ENCODE measurements at places on chromosomes 7 and 10.

- DNase-seq = no peak
Measured at GRCh38 chr7:111992601-111993000, 213.6 kb downstream of the DOCK4 start.

- no peak for DNase-seq
Measured at GRCh38 chr7:10034843-10035556, 938.7 kb upstream of the PHF14 start.

GRCh38 chr10:43192884-43193283 lies 54.6 kb downstream of the CSGALNACT2 start:
- no peak for DNase-seq

DNA sequence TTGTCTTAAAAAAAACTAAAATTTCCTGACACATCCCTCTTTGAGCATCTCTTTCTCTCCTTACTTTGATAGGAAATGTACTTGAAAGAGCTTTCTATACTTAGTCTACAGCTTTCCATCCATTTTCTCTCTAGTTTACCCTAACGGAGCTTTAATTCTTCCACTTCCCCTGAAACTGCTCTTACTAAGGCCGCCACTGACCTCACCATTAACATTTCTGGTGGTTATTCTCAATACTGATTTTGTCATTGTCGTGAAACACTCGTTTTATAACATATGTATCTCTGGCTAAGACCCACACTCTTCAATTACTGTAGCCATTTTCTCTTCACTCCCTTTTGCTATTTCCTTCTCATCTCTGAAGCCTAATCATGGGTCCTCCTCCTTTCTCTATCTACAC lies 262.0 kb upstream of the FERD3L start:
- no peak for DNase-seq

GRCh38 chr10:83522456-83522855 lies 616.9 kb upstream of the GHITM start:
- no peak for DNase-seq

GRCh38 chr7:22864855-22865601 lies 42.4 kb upstream of the TOMM7 start:
- DNase-seq = no peak

GRCh38 chr7:45027774-45028114 lies 27.7 kb downstream of the CCM2 start:
- no peak for DNase-seq

DNA sequence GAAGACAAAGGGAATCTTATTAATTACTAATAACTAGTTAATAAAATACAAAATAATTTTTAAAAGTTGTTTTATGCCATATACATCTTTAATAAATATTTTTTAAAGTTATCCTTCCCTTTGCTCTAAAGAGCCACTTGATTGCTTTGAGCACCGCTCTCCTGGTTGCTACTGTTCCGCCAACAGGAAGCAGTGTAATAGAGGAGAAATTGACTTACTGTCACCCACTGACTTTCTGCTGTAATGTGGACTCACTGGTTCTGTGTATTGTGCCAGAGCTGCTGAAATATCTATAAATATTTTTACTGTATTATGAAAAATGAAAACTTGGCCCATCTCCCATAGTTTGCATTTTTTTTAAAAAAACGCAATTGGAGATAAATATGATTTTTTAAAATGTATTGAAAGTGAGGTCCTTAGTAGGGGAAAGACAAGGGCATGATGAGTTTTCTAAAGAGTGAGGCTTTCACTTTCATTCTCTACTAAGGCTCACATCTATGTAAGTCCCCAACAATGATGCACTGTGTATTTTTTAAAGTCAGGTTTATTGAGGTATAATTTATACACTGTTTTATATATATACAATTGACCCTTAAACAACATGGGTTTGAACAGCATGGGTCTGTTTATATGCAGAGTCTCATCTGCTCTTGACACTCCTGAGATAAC lies 100.5 kb downstream of the NPY start:
- no peak for DNase-seq

DNA sequence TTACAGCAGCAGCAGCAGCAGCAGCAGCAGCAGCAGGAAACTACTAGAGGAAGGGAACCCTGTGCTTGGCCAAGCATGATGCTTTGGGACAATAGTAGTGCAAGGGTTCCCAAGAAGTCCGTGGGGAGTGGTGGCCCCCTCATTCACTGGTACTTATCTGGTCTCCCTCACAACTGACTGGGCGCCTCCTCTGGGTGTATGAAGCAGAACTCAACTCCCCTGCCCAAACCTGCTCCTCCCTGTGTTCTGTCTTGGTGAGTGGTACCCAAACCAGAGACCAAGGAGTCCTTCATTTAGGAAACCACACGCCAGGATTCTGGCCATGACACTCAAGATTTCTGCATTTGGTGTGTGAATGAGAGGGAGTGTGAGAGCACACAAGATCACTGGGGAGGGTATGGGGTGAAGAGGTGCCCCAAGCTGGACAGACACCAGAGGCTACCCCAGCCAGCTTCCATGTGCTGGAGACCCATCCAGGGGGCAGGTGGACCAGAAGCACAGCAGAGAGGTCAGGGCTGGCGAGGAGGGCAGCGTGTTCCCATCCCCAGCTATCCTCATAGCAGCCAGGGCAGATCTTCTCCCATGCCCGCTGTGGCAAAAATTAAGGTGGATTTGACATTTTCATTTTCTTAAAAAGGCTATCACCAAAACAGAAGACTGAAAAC lies 10.6 kb upstream of the ZNF777 start:
- DNase-seq = no peak

GRCh38 chr7:145737617-145738016 lies 379.0 kb upstream of the CNTNAP2 start:
- DNase-seq = no peak

- DNase-seq = no peak
Measured at GRCh38 chr7:7812112-7812511, 93.7 kb upstream of the RPA3 start.

GRCh38 chr10:46042527-46042926 lies 3.5 kb downstream of the MSMB start:
- DNase-seq = no peak

DNA sequence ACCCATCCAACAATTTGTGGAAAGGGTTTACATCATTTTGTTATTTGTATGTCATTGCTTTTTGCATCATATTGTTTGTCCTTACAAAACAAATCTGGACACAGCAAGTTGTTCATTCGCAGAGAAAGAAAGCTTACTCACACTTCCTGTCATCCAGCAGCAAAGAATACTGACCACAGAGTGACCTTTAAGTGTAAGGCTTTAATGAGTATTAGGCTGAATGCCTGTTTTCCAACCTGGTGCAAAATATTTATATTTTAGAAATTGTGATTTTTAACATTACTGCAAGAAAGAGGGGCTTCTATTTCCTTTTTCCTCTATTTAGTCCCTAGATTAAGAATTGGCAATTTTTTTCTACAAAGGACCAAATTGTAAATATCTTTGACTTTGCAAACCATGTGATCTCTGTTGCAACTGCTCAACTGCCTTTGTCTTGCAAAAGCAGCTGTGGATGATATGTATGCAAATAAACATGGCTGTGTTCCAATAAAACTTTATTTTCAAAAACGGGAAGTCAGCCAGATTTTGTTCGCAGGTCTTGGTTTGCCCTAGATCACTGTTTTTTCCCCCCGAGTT lies 27.8 kb upstream of the ITGB1 start:
- no peak for DNase-seq

DNA sequence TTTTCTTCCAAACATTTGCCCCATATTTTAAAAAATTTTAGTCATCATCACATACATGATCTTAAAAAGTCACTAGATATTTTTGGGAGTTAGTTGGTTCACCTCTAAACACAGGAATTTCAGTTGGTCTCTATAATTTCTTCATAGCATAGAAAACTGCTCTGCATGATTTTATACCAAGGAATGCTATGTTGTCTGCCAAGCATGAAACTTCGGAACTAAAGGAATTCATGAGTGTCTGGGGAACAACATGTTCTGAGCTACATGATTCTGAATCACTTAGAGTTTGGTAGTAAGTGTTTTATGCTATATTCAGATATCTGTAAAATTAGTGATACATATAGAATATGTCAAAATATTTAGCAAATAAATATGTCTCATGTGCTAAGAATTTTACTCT lies 957.8 kb downstream of the GATA3 start:
- DNase-seq = no peak

DNA sequence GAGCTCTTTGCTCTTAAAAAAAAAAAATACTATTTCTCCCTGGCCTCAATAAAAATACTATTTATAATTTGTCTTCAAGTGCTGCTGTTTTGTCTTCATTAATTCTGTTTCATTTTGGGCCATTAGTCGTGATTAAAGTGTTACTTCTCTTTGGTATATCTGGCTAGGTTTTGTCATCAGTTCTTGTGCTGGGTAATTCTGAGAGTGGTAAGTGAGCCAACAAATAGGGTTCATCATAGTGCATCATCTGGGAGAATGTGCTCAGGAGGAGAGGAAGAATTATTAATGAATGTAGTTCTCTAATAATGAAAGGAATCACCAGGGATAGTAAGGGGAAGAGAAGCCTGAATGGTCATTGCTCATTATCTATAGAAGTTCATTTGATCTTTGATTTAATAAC lies 70.0 kb downstream of the LCOR start:
- no peak for DNase-seq

- no peak for DNase-seq
Measured at GRCh38 chr7:42833411-42833810, 78.5 kb downstream of the C7orf25 start.

GRCh38 chr10:130571674-130572073 lies 435.5 kb downstream of the GLRX3 start:
- DNase-seq = no peak

- no peak for DNase-seq
Measured at GRCh38 chr10:77593771-77594470, 43.7 kb downstream of the KCNMA1 start.

- DNase-seq = no peak
Measured at GRCh38 chr7:97307521-97308108, 190.1 kb downstream of the SDHAF3 start.

DNA sequence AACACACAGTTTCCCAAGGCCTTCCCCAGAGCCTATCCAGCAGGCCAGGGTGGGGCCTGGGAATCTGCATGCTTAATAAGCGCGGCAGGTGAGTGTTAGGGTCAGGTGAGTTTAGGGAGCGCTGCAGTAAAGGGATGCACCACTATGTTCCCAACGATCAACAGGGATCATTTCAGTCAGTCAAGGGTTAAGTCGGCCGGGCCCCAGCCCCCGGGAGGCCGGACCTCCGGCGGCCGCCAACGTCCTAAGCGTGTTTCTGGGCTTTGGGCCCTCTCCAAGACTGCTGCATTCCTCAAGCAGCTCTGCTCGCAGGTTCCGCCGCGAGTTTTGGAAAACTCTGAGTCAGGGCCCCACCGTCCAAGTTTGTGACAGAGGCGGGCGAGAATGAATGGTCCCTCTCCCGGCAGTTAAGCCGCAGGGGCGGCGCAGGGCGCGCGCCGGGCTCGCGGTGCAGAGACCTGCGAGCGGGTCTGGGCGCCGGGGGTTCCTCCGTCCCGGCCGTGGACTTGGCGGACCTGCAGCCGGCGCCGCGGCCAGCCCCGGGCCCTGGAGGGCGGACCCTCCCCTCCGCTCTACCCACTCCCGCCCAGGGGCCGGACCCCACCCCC lies 81.6 kb downstream of the ARHGAP22 start:
- DNase-seq = no peak

DNA sequence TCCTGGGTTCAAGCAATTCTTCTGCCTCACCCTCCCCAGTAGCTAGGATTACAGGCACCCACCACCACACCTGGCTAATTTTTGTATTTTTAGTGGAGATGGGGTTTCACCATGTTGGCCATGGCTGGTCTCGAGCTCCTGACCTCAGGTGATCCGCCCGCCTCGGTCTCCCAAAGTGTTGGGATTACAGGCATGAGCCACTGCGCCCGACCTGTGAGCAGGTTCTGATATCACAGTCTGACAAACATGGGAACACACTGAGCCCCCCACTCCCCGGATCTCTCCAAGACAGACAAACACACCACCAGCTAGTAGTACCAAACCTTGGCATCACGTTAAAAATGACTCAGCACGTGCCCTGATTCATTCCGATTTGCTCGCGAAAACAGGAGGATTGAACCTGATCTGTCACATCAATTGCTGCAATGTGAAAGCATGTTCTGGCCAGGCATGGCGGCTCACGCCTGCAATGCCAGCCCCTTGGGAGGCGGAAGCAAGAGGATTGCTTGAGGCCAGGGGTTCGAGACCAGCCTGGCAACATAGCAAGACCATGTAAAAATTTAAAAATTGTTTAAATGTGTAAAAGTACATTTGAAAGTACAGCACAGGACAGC lies 106.5 kb downstream of the SMURF1 start:
- DNase-seq = no peak

- DNase-seq = no peak
Measured at GRCh38 chr7:40879941-40880543, 745.2 kb downstream of the SUGCT start.

GRCh38 chr7:119562839-119563238 lies 710.1 kb upstream of the KCND2 start:
- no peak for DNase-seq

GRCh38 chr7:106448992-106449859 lies 164.4 kb upstream of the NAMPT start:
- no peak for DNase-seq

GRCh38 chr10:56633876-56634452 lies 272.9 kb upstream of the ZWINT start:
- DNase-seq = no peak

DNA sequence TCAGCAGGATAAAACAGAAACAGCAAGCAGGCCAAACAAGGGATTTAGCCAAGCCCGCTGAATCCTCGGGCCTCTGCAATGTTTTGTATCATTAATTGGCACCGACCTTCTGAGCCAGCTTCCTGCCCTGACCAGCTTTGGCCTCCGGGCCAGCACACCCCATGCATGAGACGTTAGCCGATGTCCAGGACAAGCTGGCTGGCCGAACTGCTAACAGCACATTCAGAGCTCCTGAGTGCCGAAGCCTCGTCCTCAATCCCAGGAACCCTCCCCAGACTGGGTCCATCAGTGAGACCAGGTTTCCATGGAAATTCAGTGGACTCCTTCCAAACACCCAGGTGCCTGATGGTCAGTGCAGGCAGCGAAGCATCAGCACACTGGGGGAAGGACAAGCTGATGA lies 134.3 kb upstream of the PFKP start:
- DNase-seq = no peak

- no peak for DNase-seq
Measured at GRCh38 chr7:69803699-69804516, 205.6 kb downstream of the AUTS2 start.

GRCh38 chr10:13236638-13237037 lies 2.5 kb upstream of the UCMA start:
- DNase-seq = no peak

DNA sequence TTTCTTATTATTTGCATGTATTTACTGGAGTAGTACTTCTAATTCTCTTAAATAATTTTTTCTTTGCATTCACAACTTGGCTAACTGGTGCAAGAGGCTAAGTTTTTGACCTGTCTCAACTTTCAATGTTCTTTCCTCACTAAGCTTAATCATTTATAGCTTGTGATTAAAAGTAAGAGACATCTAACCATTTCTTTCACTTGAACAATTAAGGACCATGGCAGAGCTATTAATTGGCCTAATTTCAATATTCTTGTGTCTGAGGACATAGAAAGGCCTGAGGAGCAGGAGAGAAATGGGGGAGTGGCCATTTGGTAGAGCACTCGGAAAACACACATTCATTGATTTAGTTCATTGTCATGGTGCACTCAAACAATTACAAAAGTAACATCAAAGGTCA lies 141.4 kb upstream of the TMEM196 start:
- DNase-seq = no peak

Data from T-helper 9 cell (primary cell).